Left ventricle myocardium superior (tissue), 1 donor: ENCODE measurements at places on chromosomes 12 and 14. TPM values are rescaled to one million over a fixed set of nuclear protein-coding genes. Genes with fewer than 3 reads are reported as not detected.

The INHBC gene
- not detected for total RNA-seq

The ADSS1 gene
- 226 TPM for total RNA-seq

The CCDC198 gene
- total RNA-seq = not detected

The ACTN1 gene
- total RNA-seq = 90.5 TPM

The P2RX2 gene
- total RNA-seq = not detected

The SIVA1 gene
- total RNA-seq = 65.1 TPM

The BMP4 gene
- total RNA-seq = 7.1 TPM

The KLRC4 gene
- total RNA-seq = not detected

The PRH2 gene
- not detected for total RNA-seq

The SOAT2 gene
- 0.12 TPM for total RNA-seq
